ENCODE measurements at places on chromosomes 4 and X.
A peak's percentile ranks its signal among the peaks of the same experiment; 100 is the strongest.

GRCh38 chr4:149999485-150000074 lies 78.7 kb upstream of the DCLK2 start:
- peak; percentile 69 for DNase-seq

- DNase-seq, result no peak
Observed at GRCh38 chr4:120796271-120796670, 126.3 kb downstream of the PRDM5 start.

- no peak for DNase-seq
Observed at GRCh38 chr4:87033902-87034301, 99.1 kb downstream of the AFF1 start.

DNA sequence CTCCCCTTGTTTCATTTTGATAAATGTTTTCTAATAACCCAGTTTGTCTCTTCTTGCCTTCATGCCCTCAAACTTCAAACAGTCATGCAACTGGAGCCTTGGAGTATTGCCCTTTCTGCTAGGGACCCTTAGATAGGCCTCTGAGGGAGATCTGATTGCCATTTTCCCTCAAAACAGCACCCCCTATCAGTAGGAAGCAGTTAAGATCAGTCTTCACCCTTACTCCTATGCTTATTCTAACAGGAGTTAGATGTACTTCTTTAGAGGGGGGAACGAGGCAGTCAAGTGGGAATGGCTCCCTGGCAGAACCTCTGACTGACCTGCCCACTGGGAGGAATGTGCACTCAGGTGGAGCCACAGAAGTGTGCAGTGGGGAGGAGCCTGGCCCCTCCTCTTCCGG lies 74.1 kb downstream of the FAM47A start:
- DNase-seq, result no peak

Measured in GM03348 (cell line).